ENCODE measurements at places on chromosomes 3 and 15. TPM values are rescaled to one million over a fixed set of nuclear protein-coding genes. Genes with fewer than 3 reads are reported as not detected.

The GOLGA8S gene
- not detected for total RNA-seq

The LRRC49 gene
- total RNA-seq: 14.2 TPM

The NME9 gene
- not detected for total RNA-seq

The RTP3 gene
- total RNA-seq: not detected

The NPAP1 gene
- not detected for total RNA-seq

The CLEC3B gene
- total RNA-seq: not detected

The SPTSSB gene
- total RNA-seq: not detected

The FBLN2 gene
- total RNA-seq: 0.41 TPM

The CCDC9B gene
- 4.4 TPM for total RNA-seq

The TRIM71 gene
- 0.05 TPM for total RNA-seq

Data from A172 (cell line).